ENCODE measurements at places on chromosomes 2 and 18. TPM values are rescaled to one million over a fixed set of nuclear protein-coding genes. Genes with fewer than 3 reads are reported as not detected.

- no peak for DNase-seq
- no peaks in the 10 kb centered on the region for H3K36me3 ChIP-seq
- H3K27ac ChIP-seq, result no peak overlapping the region
- no peak overlapping the region for H3K4me3 ChIP-seq
- H3K4me1 ChIP-seq, result no peaks in the 10 kb centered on the region
Observed at GRCh38 chr18:23283916-23284430, 148.7 kb downstream of the CABLES1 start.

DNA sequence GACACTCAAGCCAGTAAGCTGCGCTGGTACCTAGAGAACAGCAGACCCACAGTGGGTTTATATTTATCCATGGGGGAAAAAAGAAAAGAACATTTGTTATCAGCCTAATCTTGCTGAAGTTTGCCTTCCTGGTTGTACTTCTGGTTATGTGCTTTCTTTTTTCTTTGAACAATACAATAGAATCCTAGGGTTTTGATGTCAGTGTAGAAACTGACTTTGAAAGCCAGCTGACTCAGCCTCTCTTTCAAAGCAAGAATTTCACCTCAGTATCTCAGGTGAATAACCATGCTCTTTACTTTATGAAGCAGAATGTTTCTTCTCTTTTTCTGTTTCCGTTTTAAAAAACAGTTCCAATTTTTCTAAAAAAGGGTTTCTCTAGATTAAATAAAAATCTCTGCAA lies 78.4 kb downstream of the CD8B2 start:
- no peak overlapping the region for H3K4me3 ChIP-seq
- H3K27ac ChIP-seq, result no peak overlapping the region
- no peaks in the 10 kb centered on the region for H3K36me3 ChIP-seq
- peaks cover 17% of the 10 kb centered on the region for H3K4me1 ChIP-seq
- DNase-seq, result no peak

PLGLB2 gene
- not detected for total RNA-seq

DNA sequence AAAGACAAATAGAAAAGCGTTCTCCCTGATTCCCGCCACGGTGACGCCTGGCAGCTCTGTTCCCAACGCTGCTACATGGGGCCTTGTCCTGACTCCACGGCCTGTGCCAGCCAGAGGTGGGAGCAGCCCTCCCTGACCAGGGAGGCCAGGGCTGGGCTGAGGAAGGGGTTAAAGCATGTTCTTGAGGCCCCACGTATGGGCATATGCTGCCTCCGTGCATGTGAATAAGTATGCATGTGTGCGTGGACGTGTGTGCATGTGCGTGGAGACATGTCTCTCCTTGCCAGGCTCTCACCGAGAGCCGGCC lies 1.6 kb upstream of the SNED1 start:
- peaks cover 23% of the 10 kb centered on the region for H3K4me1 ChIP-seq
- peak overlapping the region; percentile 87 for H3K27ac ChIP-seq
- no peak for DNase-seq
- no peaks in the 10 kb centered on the region for H3K36me3 ChIP-seq
- no peak overlapping the region for H3K4me3 ChIP-seq
- H3K27me3 ChIP-seq, result no peaks in the 10 kb centered on the region
